ENCODE measurements at places on chromosomes 2 and 18.

DNA sequence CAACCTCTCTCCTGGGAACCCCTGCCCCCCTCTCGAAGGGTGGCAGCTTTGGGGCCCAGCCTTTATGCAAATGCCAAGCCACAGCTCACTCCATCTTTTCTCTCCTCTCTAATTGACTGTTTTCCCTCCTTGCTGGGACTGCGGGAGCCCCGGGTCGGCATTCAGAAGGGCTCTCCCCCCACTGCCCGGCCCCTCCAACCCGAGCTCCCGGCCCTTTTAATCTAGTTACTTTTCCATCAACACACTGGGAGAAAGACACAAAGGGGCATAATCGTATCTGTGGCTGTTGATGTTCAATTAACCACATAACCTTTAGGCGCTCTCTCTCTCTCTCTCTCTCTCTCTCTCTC lies 95.4 kb downstream of the INHBB start:
- no peak for DNase-seq

DNA sequence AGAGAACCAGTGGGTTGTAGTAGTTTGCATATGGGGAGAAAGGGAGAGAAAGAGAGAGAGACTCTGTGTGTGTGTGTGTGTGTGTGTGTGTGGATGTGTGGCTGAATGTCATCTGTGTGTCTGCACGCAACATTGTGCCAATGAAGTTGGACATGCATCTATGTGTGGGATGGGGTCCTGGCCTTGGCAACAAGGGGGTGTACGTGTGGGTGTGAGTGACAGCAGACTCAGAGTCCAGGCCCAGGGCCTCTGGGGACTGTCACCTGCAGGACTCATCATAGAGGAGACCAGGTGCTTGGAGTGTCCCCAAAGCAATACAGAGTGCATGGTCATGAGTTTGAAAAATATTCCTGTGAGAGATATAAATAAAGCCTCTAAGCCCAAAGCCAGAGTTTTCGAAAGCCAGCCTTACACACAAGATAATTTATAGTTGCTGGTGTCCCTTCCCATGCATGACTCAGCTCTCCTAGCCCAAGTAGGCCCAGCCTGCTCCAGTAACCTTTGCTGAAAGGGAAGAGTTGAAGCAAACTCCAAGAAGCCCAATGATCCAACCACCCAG lies 59.9 kb downstream of the TNP1 start:
- DNase-seq, result no peak

GRCh38 chr2:241200822-241201395 lies 12.4 kb downstream of the ANO7 start:
- DNase-seq, result no peak

DNA sequence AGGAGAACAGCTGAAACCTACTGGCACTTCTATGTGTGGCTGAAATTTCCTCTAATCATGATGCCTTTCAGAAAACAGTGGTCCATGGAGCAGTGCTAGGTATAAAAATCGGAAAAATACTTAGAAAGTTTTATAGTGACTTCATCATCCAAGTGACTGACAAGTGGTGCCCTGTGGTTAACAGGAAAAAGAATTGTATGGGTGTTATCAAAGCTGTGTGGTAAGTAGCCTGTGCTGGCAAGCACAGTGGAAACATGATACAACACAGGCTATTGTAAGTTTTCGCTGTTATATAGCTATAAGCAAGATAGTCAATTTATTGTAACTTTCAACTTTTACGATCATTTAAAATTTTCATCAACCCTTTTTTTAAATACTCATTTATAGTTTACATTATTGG lies 1599.7 kb upstream of the ZEB2 start:
- no peak for DNase-seq

GRCh38 chr2:36287363-36288275 lies 68.0 kb upstream of the CRIM1 start:
- no peak for DNase-seq

- DNase-seq, result no peak
These were observed 1186.2 kb upstream of the FAM98A start for GRCh38 chr2:34785206-34785785.

DNA sequence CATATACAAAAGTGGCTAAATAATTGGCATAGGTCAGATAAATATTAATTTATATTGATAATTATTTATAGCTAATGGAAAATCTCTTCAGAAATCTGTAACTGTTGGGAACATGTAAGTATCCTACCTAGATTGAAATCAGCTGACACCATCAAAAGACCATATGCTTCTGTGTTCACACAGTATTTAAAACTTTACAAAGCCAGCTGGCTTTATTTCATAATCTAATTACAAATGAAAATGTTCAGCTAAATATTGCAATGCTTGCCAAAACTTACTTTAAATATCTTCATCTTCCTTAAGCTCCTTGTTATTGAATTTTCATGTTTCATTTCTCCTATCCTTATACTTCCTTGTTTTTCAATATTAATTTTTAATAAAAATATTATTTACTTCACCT lies 190.9 kb upstream of the DOK6 start:
- no peak for DNase-seq

DNA sequence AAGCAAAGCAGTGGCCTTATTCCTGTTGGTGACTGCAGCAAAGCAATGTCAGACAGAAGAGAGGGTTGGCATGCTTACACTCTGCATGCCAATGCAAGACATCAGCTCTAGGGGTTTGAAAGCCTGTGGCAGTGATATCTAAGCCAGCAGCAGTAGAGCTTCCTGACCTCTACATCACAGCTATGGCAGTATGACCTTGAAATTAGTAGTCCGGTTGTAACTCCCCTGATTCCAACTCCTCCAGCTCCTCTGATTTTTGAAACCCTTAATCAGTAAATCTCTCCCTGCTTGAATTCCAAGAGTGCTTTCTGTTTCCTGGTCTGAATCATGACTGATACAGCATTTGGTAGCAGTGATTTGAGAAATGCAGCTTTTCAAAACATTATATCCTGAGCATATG lies 60.0 kb upstream of the LRP1B start:
- DNase-seq, result no peak

DNA sequence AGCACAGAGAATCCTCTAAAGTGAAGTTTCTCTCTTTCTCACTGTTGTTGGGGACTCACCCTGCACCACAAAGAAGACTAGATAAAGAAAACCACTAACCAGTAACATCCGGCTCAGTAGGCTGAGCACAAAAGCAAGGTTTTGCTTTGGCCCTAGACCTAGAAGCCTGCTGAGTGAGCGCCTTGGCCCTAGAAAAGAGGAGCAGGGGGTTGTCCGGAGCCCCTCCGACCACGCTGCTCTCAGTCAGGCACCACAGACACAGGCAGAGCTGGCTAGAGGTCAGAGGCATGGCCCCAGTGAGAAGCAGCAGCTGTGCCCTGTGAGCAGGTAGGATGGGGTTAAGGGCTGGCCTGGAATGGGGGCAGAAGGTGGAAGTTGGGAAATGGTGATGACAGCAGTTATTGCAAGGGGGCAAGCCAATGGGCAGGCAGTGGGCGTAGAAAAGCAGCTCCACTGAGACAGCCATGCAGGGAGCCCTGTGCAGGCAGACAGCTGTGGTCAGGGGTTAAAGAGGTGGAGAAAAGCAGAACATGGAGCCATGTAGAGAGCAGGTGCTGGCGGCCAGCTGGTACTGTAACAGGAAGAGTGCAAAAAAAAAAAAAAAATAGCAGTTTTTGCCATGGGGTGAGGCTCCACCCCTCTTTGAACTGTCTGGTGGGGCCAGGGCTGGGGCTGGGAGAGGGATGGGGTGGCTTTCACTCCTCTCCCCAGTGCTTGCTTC lies 36.9 kb upstream of the SLC14A1 start:
- no peak for DNase-seq

GRCh38 chr2:43453179-43454170 lies 142.4 kb downstream of the THADA start:
- no peak for DNase-seq

- peak; percentile 14 for DNase-seq
These were observed 47.0 kb downstream of the ARMC9 start for GRCh38 chr2:231245249-231246094.

- DNase-seq, result no peak
These were observed 160.3 kb downstream of the IKZF2 start for GRCh38 chr2:212991120-212991519.

DNA sequence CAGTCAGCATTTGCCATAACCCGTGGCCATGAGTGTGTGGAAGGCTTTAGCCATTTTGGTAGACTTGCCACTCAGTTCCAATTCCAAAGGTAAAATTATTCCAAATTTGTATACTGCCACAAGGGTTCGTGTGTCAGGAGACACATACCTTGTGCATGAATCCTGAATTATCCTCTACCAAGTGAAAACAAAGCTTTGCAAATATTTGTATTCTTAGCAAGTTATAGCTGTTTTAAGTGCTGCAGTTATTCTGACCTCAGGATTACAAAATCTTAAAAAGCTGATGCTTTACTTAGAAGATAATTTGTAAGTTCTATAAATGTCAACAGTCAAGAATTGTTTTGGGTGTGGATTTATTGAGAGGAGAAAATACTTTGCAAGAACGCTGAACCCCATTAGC lies 100.6 kb downstream of the ANTXR1 start:
- DNase-seq, result no peak

GRCh38 chr2:227472265-227473121 lies 537 bp downstream of the AGFG1 start:
- DNase-seq, result peak; percentile 65

DNA sequence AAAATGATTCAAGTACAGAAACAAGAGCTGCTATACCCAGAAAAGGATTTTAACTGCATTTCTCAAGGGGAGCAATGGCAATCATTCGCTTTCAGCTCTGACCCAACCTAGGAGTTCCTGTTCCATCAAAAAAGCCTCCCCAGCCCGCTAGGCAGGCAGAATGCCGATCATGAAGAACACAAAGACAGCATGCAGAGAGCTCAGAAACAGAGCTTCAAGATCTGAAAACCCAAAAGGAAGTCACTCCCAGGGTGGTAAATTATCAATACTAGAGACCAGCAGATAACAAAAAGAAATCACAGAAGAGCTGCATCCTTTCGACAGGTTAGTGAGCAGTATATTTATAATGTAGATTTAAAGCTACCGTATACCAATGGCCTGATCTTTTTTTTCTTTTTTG lies 84.8 kb upstream of the CRIM1 start:
- DNase-seq, result no peak

- DNase-seq, result no peak
These were observed 10.5 kb upstream of the TMSB10 start for GRCh38 chr2:84894758-84895520.

GRCh38 chr2:36892805-36893204 lies 73.5 kb downstream of the STRN start:
- DNase-seq, result no peak

DNA sequence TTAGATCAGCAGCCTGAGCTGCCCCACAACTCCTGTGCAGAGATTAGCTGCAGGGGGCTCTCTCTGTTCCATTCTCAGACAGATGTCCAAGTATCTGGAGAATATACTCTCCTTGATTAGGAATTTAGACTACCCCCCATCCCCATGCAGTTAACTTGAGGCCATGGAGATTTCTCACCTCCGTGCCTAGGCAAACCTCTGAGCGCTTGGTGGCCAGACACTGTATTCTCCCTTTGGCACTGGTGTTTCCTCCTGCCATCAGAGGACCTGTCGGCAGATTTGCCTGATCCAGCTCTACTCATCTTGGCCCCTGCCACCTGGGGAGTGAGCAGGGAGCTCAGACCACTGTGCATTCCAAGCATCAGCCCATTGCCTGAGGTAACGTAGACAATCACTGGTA lies 48.3 kb downstream of the ZNF804A start:
- no peak for DNase-seq

All from urothelium cell line (cell line).